Gastrocnemius medialis (tissue), 4 donors: ENCODE measurements at places on chromosomes 5 and 9. TPM values are rescaled to one million over a fixed set of nuclear protein-coding genes. Genes with fewer than 3 reads are reported as not detected.
A peak's percentile ranks its signal among the peaks of the same experiment; 100 is the strongest.

GRCh38 chr9:81874931-81875330 lies 53.3 kb upstream of the SPATA31D4 start:
- no peaks in the 10 kb centered on the region for H3K4me1 ChIP-seq
- H3K27ac ChIP-seq = no peak overlapping the region
- H3K36me3 ChIP-seq = no peaks in the 10 kb centered on the region
- no peak overlapping the region for H3K4me3 ChIP-seq
- no peak for DNase-seq
- H3K27me3 ChIP-seq = no peaks in the 10 kb centered on the region

DNA sequence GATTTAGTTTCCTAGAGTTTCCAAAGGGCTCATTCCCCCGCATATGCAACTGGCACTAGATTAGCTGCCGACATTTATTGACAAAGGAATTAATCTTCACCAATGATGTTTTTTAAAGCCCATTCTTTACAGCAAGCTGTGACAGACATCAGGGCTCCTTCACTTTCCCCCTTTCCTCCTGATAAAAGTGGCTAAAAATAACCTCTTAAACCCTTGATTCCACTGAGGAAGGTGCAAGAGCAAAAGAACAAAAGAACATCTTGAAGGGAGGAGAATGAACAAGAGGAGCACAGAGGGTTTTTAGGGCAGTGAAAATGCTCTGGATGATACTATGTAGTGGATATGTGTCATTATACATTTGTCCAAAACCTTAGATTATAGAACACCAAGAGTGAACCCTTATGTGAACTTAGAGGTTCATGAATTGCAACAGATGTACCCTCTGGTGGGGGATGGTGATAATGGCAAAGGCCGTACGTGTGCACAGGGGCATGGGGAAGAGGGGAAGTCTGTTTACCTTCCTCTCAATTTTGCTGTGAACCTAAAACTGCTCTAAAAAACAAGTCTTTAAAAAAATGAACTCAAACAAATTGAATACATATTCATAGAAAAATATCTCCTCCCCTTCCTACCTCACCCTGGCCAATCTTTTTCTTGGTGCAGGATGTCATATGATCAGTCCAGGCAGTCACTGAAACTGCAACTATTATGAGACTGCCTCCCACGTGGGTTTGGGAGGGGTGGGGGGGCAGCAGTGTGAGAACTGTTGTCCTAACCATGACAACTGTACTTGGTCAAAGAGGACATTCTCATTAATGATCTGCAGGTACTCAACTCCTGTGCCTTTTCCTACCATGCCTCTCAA lies 83.0 kb downstream of the MARCHF3 start:
- H3K27ac ChIP-seq = no peak overlapping the region
- H3K4me1 ChIP-seq = peaks cover 7% of the 10 kb centered on the region
- DNase-seq = no peak
- H3K4me3 ChIP-seq = no peak overlapping the region
- H3K36me3 ChIP-seq = no peaks in the 10 kb centered on the region

GRCh38 chr9:129174102-129174723 lies 3.8 kb downstream of the IER5L start:
- peak overlapping the region; percentile 63 for H3K4me3 ChIP-seq
- no peaks in the 10 kb centered on the region for H3K36me3 ChIP-seq
- peak; percentile 82 for DNase-seq
- H3K4me1 ChIP-seq = peaks cover 24% of the 10 kb centered on the region
- H3K27me3 ChIP-seq = peaks cover 5% of the 10 kb centered on the region
- peak overlapping the region; percentile 85 for H3K27ac ChIP-seq

- H3K27ac ChIP-seq = no peak overlapping the region
- H3K36me3 ChIP-seq = no peaks in the 10 kb centered on the region
- H3K4me1 ChIP-seq = no peaks in the 10 kb centered on the region
These were observed 49.0 kb downstream of the RAB3C start for GRCh38 chr5:58631895-58632294.

GRCh38 chr9:23824830-23825591 lies 1.0 kb downstream of the ELAVL2 start:
- H3K27me3 ChIP-seq = peaks cover 88% of the 10 kb centered on the region
- H3K4me1 ChIP-seq = peaks cover 24% of the 10 kb centered on the region

- H3K27ac ChIP-seq = peak overlapping the region; percentile 79
- H3K36me3 ChIP-seq = peaks cover 15% of the 10 kb centered on the region
- no peak overlapping the region for H3K4me3 ChIP-seq
- no peak for DNase-seq
- H3K4me1 ChIP-seq = no peaks in the 10 kb centered on the region
- H3K27me3 ChIP-seq = no peaks in the 10 kb centered on the region
These were observed 42.7 kb upstream of the NCS1 start for GRCh38 chr9:130129432-130130061.

DNA sequence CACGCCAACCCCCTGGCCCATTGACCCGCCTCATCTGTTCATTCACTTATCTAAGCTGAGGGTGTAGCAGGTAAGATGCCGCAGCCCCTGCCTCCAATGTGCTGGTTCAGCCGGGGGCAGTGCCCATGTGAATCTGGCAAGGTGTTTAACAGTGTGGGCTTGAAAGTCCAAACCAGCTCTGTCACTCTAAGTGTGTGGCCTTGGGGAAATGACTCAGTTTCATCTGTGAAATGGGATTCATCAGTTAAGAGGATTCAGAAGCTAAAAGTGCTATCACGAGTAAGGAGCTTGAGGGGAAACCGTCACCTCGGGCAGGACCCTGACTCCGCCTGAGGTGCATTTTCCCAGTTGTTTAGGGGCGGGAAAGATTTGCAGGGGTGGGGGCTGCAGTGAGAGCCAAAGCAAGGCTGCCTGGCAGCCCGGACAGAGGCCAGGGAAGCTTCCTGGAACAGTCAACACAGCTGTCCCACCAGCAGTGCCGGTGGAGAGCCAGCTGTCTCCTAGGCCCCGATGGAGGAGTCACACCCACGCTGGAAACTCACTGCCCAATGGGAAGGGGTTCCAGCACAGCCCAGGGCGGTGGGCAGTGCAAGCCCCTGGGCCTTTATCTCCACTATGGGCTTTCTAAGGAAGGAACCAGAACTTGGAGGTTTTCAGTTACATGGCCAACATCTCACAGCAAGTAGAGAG lies 9.7 kb upstream of the URM1 start:
- H3K36me3 ChIP-seq = peaks cover 3% of the 10 kb centered on the region
- H3K27me3 ChIP-seq = no peaks in the 10 kb centered on the region
- H3K4me1 ChIP-seq = peaks cover 15% of the 10 kb centered on the region
- DNase-seq = no peak
- H3K4me3 ChIP-seq = peak overlapping the region; percentile 53

DNA sequence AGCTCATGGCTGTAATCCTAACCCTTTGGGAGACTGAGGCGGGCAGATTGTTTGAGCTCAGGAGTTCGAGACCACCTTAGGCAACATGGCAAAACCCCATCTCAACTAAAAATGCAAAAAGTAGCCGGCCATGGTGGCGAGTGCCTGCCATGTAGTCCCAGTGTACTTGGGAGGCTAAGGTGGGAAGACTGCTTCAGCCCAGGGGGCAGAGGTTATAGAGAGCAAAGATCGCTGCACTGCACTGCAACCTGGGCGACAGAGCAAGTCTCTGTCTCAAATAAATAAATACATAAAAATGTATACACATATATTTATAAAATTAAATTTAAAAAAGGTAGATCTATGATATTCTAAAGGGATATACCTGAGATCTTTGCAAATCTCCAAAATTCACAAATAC lies 19.4 kb downstream of the ZBTB5 start:
- no peaks in the 10 kb centered on the region for H3K27me3 ChIP-seq
- no peak for DNase-seq
- no peaks in the 10 kb centered on the region for H3K36me3 ChIP-seq
- H3K4me1 ChIP-seq = no peaks in the 10 kb centered on the region
- H3K4me3 ChIP-seq = no peak overlapping the region

- DNase-seq = no peak
- H3K4me3 ChIP-seq = peak overlapping the region; percentile 72
- peak overlapping the region; percentile 92 for H3K27ac ChIP-seq
- H3K36me3 ChIP-seq = no peaks in the 10 kb centered on the region
- peaks cover 11% of the 10 kb centered on the region for H3K4me1 ChIP-seq
- H3K27me3 ChIP-seq = no peaks in the 10 kb centered on the region
These were observed 1.2 kb downstream of the CCNH start for GRCh38 chr5:87411586-87411972.

GRCh38 chr5:83015676-83016075 lies 61.5 kb downstream of the TMEM167A start:
- no peak overlapping the region for H3K4me3 ChIP-seq
- no peaks in the 10 kb centered on the region for H3K36me3 ChIP-seq
- H3K27me3 ChIP-seq = no peaks in the 10 kb centered on the region
- H3K4me1 ChIP-seq = no peaks in the 10 kb centered on the region
- H3K27ac ChIP-seq = no peak overlapping the region
- no peak for DNase-seq

GRCh38 chr5:173780235-173781234 lies 107.6 kb upstream of the CPEB4 start:
- H3K4me1 ChIP-seq = peaks cover 9% of the 10 kb centered on the region
- no peaks in the 10 kb centered on the region for H3K27me3 ChIP-seq
- H3K27ac ChIP-seq = peak overlapping the region; percentile 80
- DNase-seq = no peak
- H3K4me3 ChIP-seq = no peak overlapping the region
- no peaks in the 10 kb centered on the region for H3K36me3 ChIP-seq

- H3K36me3 ChIP-seq = no peaks in the 10 kb centered on the region
- DNase-seq = no peak
- H3K27ac ChIP-seq = no peak overlapping the region
- H3K27me3 ChIP-seq = no peaks in the 10 kb centered on the region
- no peak overlapping the region for H3K4me3 ChIP-seq
- peaks cover 15% of the 10 kb centered on the region for H3K4me1 ChIP-seq
These were observed 34.9 kb downstream of the SEMA4D start for GRCh38 chr9:89462817-89463683.

GRCh38 chr5:111559680-111560079 lies 47.3 kb upstream of the STARD4 start:
- no peak overlapping the region for H3K4me3 ChIP-seq
- no peaks in the 10 kb centered on the region for H3K27me3 ChIP-seq
- DNase-seq = no peak
- H3K27ac ChIP-seq = no peak overlapping the region
- peaks cover 4% of the 10 kb centered on the region for H3K4me1 ChIP-seq

DNA sequence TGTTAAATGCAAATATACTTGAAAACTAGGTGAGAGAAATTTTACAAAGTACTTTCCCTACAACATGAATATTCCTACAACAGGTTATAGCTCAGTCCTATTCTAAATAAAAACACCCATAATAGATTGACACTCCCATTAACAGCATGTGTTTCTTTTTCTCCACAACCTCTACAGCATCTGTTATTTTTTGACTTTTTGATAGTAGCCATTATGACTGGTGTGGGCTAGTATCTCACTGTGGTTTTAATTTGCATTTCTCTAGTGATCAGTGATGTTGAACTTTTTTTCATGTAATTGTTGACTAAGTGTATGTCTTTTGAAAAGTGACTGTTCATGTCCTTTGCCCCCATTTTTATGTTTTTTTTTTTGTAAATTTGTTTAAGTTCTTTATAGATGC lies 1506.1 kb upstream of the CDH9 start:
- no peak overlapping the region for H3K27ac ChIP-seq
- no peaks in the 10 kb centered on the region for H3K36me3 ChIP-seq
- no peaks in the 10 kb centered on the region for H3K4me1 ChIP-seq
- H3K27me3 ChIP-seq = no peaks in the 10 kb centered on the region
- no peak for DNase-seq
- no peak overlapping the region for H3K4me3 ChIP-seq

GRCh38 chr9:98887918-98888510 lies 55.7 kb upstream of the COL15A1 start:
- no peaks in the 10 kb centered on the region for H3K36me3 ChIP-seq
- DNase-seq = no peak
- H3K27ac ChIP-seq = peak overlapping the region; percentile 24
- peaks cover 5% of the 10 kb centered on the region for H3K4me1 ChIP-seq
- no peaks in the 10 kb centered on the region for H3K27me3 ChIP-seq

- H3K27me3 ChIP-seq = peaks cover 5% of the 10 kb centered on the region
- no peaks in the 10 kb centered on the region for H3K4me1 ChIP-seq
- H3K27ac ChIP-seq = no peak overlapping the region
- no peaks in the 10 kb centered on the region for H3K36me3 ChIP-seq
- DNase-seq = no peak
These were observed 141.0 kb downstream of the PBX3 start for GRCh38 chr9:125888211-125888610.

GRCh38 chr9:127109212-127109711 lies 13.2 kb downstream of the ANGPTL2 start:
- no peak overlapping the region for H3K4me3 ChIP-seq
- H3K27ac ChIP-seq = peak overlapping the region; percentile 53
- no peaks in the 10 kb centered on the region for H3K36me3 ChIP-seq
- no peaks in the 10 kb centered on the region for H3K27me3 ChIP-seq

- H3K4me1 ChIP-seq = peaks cover 5% of the 10 kb centered on the region
- H3K27me3 ChIP-seq = no peaks in the 10 kb centered on the region
- no peak for DNase-seq
These were observed 929 bp downstream of the SH3PXD2B start for GRCh38 chr5:172453206-172453985.

GRCh38 chr5:168877132-168877892 lies 298.1 kb upstream of the PANK3 start:
- no peak overlapping the region for H3K4me3 ChIP-seq
- H3K27ac ChIP-seq = no peak overlapping the region
- H3K27me3 ChIP-seq = no peaks in the 10 kb centered on the region
- H3K36me3 ChIP-seq = no peaks in the 10 kb centered on the region

- H3K4me1 ChIP-seq = peaks cover 23% of the 10 kb centered on the region
- peak; percentile 89 for DNase-seq
- H3K27ac ChIP-seq = peak overlapping the region; percentile 42
- H3K4me3 ChIP-seq = no peak overlapping the region
- no peaks in the 10 kb centered on the region for H3K27me3 ChIP-seq
These were observed 73.0 kb downstream of the C9orf85 start for GRCh38 chr9:71984403-71984802.

GRCh38 chr5:1651250-1651649 lies 127.5 kb upstream of the LPCAT1 start:
- no peaks in the 10 kb centered on the region for H3K36me3 ChIP-seq
- H3K27me3 ChIP-seq = peaks cover 38% of the 10 kb centered on the region
- no peak overlapping the region for H3K27ac ChIP-seq
- no peak for DNase-seq
- H3K4me1 ChIP-seq = no peaks in the 10 kb centered on the region
- H3K4me3 ChIP-seq = no peak overlapping the region

GRCh38 chr9:125966466-125966865 lies 219.3 kb downstream of the PBX3 start:
- H3K4me1 ChIP-seq = no peaks in the 10 kb centered on the region
- no peaks in the 10 kb centered on the region for H3K36me3 ChIP-seq
- no peaks in the 10 kb centered on the region for H3K27me3 ChIP-seq
- no peak for DNase-seq

PCDHB11 gene
- total RNA-seq = 1.1 TPM

STK32A gene
- 0.36 TPM for total RNA-seq

OR1Q1 gene
- total RNA-seq = not detected

OLFML2A gene
- 41.8 TPM for total RNA-seq

SPATA31D3 gene
- total RNA-seq = not detected

NDUFAF2 gene
- total RNA-seq = 25.8 TPM

FAM200C gene
- total RNA-seq = 1.1 TPM

PCDHGA3 gene
- 2.8 TPM for total RNA-seq

SYK gene
- 0.53 TPM for total RNA-seq

MINAR2 gene
- not detected for total RNA-seq

PCDHAC1 gene
- total RNA-seq = 0.13 TPM

RLN2 gene
- not detected for total RNA-seq

OBP2B gene
- total RNA-seq = not detected

NUDCD2 gene
- total RNA-seq = 4.2 TPM

OR13C8 gene
- total RNA-seq = not detected
